ENCODE measurements at places on chromosomes 6 and 20.
A peak's percentile ranks its signal among the peaks of the same experiment; 100 is the strongest.

- H3K27ac ChIP-seq, result no peak overlapping the region
- peaks cover 7% of the 10 kb centered on the region for H3K4me1 ChIP-seq
- H3K27me3 ChIP-seq, result no peaks in the 10 kb centered on the region
- DNase-seq, result no peak
- no peaks in the 10 kb centered on the region for H3K36me3 ChIP-seq
Measured at GRCh38 chr20:49297605-49298530, 20.0 kb upstream of the ZNFX1 start.

GRCh38 chr6:82704045-82704444 is 340.4 kb downstream of the TPBG start:
- no peak overlapping the region for H3K4me3 ChIP-seq
- no peaks in the 10 kb centered on the region for H3K36me3 ChIP-seq
- H3K4me1 ChIP-seq, result no peaks in the 10 kb centered on the region
- no peaks in the 10 kb centered on the region for H3K27me3 ChIP-seq
- no peak overlapping the region for H3K27ac ChIP-seq

GRCh38 chr20:11219192-11219591 is 545.4 kb upstream of the JAG1 start:
- no peak overlapping the region for H3K4me3 ChIP-seq
- no peak overlapping the region for H3K27ac ChIP-seq
- no peaks in the 10 kb centered on the region for H3K27me3 ChIP-seq
- no peak for DNase-seq
- H3K36me3 ChIP-seq, result no peaks in the 10 kb centered on the region

DNA sequence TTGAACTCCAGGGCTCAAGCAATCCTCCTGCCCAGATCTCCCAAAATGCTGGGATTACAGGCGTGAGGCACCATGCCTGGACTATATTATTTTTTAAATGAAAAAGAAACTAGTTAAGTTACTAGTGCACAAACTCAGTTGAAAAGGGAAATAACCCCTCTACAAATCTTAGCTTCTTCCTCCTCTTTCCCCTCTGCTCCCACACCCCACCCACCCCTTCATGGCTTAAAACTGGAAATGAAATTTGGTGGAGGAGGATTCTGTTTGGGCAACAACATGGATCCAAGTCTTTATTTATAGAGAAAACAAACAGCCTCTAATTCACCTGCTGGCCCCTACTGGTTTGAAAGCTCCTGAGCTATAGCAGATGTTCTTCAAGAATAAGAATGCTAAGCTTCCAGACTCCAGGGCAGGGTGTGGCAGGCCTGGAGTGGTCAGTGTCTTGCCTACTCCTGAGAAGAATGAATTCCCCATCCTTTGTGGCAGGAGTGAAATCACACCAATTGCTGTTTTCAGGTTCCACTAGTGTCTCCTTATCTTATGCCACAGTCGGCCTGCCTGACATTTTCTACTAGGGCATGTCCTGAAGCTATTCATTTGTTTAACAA is 73.5 kb downstream of the ZFP64 start:
- H3K36me3 ChIP-seq, result no peaks in the 10 kb centered on the region
- no peaks in the 10 kb centered on the region for H3K27me3 ChIP-seq
- no peak overlapping the region for H3K4me3 ChIP-seq
- H3K27ac ChIP-seq, result no peak overlapping the region
- no peaks in the 10 kb centered on the region for H3K4me1 ChIP-seq

DNA sequence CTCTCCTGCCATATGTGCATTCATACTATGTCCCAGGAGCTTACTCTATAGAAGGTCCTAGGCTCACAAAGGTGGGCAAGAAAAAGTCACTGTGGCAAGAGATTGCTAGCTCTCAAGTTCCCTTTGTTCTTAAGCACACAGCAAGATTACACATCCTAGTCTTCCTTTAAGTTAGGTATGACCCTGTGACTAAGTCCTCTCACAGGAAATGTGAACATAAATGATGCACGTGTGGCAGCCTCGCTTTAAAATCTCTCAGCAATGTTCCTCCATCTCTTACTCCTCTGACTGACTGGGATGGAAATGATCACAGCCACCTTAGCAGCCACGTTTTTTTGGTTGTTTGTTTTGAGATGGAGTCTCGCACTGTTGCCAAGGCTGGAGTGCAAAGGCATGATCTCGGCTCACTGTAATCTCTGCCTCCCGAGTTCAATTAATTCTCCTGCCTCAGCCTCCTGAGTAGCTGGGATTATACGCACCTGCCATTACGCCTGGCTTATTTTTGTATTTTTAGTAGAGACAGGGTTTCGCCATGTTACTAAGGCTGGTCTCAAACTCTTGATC is 35.7 kb upstream of the HAO1 start:
- no peak overlapping the region for H3K27ac ChIP-seq
- no peaks in the 10 kb centered on the region for H3K36me3 ChIP-seq
- H3K4me1 ChIP-seq, result no peaks in the 10 kb centered on the region
- no peaks in the 10 kb centered on the region for H3K27me3 ChIP-seq
- DNase-seq, result no peak

DNA sequence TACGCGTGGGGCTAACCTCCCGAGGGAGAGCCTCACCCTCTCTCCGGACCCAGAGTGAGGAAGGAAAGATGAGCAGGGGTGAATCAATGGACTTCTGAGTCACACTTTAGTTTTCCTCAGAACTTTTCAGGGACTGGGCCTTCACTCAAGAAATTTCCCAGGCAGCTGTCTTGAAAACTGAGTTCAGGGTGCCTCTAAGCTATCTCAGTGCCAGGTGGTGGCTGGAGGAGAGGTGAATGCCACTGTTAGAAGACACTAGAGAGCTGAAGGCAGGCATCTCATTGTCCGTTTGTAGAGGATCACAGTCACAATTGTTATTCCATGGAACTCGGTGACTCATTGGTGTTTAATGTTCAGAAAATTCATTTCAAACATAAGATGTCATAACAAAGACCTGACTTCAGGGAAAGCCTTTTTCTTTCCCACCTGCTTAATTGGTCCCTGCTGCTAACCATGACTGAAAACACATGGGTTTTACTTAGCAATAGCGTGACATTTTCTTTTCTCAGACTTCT is 5.3 kb upstream of the SERPINB6 start:
- DNase-seq, result no peak
- H3K4me1 ChIP-seq, result peaks cover 7% of the 10 kb centered on the region
- H3K36me3 ChIP-seq, result no peaks in the 10 kb centered on the region
- H3K4me3 ChIP-seq, result no peak overlapping the region

GRCh38 chr6:111813677-111814310 is 59.5 kb downstream of the FYN start:
- peak overlapping the region; percentile 26 for H3K27ac ChIP-seq
- no peak for DNase-seq
- no peak overlapping the region for H3K4me3 ChIP-seq
- peaks cover 4% of the 10 kb centered on the region for H3K36me3 ChIP-seq

GRCh38 chr6:27078734-27079357 is 168.7 kb upstream of the PRSS16 start:
- peaks cover 7% of the 10 kb centered on the region for H3K27me3 ChIP-seq
- H3K4me1 ChIP-seq, result no peaks in the 10 kb centered on the region
- H3K27ac ChIP-seq, result no peak overlapping the region
- DNase-seq, result peak; percentile 57

GRCh38 chr6:168132531-168133167 is 53.6 kb upstream of the FRMD1 start:
- no peaks in the 10 kb centered on the region for H3K4me1 ChIP-seq
- no peak overlapping the region for H3K4me3 ChIP-seq
- H3K36me3 ChIP-seq, result no peaks in the 10 kb centered on the region
- H3K27ac ChIP-seq, result no peak overlapping the region
- no peak for DNase-seq

GRCh38 chr6:165721356-165721755 is 58.3 kb upstream of the PDE10A start:
- no peaks in the 10 kb centered on the region for H3K36me3 ChIP-seq
- no peak for DNase-seq
- H3K4me3 ChIP-seq, result no peak overlapping the region
- H3K27me3 ChIP-seq, result no peaks in the 10 kb centered on the region

GRCh38 chr6:57159127-57159526 is 13.0 kb upstream of the BAG2 start:
- no peaks in the 10 kb centered on the region for H3K4me1 ChIP-seq
- H3K4me3 ChIP-seq, result no peak overlapping the region
- no peaks in the 10 kb centered on the region for H3K27me3 ChIP-seq
- DNase-seq, result no peak
- H3K27ac ChIP-seq, result no peak overlapping the region
- peaks cover 7% of the 10 kb centered on the region for H3K36me3 ChIP-seq

DNA sequence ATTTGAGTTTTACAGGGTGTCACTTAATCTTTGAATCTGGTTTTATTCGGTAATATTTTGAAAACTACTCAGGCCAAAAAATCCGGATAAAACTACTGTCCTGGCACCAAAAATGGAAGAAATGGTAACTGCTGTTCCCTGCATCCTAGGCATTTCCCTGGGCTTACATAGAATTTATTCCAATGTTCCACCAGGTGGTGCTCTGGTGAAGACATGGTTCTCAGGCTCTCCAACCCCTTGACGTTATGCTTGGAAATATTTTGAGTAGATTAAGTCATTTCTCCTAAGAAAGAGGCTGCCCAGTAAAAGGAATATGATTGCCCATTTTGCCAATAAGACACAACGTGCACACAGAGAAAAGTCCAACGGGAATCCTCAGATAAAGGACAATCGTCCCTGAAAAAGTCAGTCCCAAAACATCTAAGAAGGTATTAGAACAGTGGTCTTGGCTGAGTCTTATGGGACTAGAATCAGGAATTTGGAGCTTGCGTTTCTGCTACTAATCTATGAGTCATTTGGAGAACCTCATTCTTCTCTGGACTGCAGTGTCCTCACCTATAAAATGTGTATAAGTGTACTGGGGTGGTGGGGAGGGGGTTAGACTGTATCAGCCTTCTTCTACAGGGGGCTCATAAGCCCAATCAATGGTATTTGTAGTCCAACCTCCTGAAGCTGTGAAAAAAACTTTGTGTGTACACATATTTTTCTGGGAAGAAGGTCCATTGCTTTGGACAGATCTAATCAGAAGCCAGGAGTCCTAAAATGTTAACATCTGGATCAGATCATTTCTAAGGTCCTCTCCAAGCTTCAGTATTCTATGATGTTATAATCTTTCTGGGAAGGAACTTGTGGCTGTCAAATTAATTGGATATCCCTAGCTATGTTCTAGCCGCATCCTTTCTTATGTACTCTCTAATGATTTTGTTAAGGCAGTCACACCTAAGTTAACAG is 131.0 kb upstream of the BMP2 start:
- no peak overlapping the region for H3K27ac ChIP-seq
- no peak overlapping the region for H3K4me3 ChIP-seq
- H3K36me3 ChIP-seq, result no peaks in the 10 kb centered on the region

DNA sequence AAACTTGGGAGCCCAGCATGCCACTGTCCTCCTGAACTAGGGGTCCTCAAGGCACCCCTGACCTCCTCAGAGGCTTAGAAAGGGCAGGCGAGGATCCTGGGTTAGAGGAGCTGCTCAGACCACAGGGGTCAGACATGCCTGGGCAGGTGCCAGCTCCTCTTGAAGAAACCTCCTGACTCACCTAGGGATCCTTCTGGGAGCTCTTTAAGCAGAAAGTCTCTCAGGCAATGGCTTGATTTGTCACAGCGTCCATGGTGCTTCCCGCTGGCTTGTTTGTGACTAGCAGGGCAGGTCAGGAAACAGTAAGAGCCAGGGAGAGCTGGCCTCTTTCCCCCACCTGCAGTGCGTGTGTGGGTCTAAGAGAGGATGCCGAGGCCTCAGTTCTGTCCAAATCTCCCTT is 174.5 kb upstream of the SNX9 start:
- no peak overlapping the region for H3K4me3 ChIP-seq
- no peaks in the 10 kb centered on the region for H3K36me3 ChIP-seq
- no peak for DNase-seq

DNA sequence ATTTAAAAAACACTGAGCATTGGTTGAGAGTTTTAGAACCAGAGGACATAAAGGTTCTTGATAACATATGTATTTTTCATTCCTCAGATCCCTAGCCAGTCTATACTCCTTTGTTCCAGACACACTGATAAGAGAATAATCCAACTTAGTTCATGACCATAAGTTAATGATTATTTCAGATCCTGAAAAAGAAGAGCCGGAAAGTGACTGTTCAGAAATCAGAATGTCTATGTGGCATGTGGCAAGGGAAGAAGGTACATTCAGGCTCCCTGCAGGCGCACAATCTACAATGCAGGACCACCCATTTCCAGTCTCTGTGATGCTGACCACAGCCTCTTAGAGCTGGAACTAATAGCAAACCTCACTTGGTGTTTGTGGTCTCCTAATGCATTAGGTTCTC is 666.7 kb upstream of the AGPAT4 start:
- H3K4me1 ChIP-seq, result no peaks in the 10 kb centered on the region
- no peaks in the 10 kb centered on the region for H3K36me3 ChIP-seq
- H3K27ac ChIP-seq, result no peak overlapping the region
- DNase-seq, result no peak
- no peaks in the 10 kb centered on the region for H3K27me3 ChIP-seq
- no peak overlapping the region for H3K4me3 ChIP-seq

DNA sequence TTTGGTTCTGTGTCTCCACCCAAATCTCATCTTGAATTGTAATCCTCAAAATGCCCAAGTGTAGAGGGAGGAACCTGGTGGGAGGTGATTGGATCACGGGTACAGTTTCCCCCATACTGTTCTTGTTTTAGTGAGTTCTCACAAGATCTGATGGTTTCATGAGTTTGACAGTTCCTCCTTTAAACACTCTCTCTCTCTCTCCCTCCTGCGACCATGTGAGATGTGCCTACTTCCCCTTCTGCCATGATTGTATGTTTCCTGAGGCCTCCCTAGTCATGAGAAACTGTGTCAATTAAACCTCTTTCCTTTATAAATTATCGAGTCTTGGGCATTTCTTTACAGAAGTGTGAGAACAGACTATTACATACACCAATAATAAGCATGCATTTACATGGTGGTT is 12.1 kb upstream of the EYS start:
- H3K4me1 ChIP-seq, result no peaks in the 10 kb centered on the region
- DNase-seq, result no peak
- H3K4me3 ChIP-seq, result no peak overlapping the region
- H3K27ac ChIP-seq, result no peak overlapping the region
- no peaks in the 10 kb centered on the region for H3K36me3 ChIP-seq
- H3K27me3 ChIP-seq, result no peaks in the 10 kb centered on the region

- DNase-seq, result no peak
- H3K27ac ChIP-seq, result no peak overlapping the region
- no peaks in the 10 kb centered on the region for H3K27me3 ChIP-seq
Measured at GRCh38 chr6:105210932-105211531, 31.2 kb upstream of the POPDC3 start.

DNA sequence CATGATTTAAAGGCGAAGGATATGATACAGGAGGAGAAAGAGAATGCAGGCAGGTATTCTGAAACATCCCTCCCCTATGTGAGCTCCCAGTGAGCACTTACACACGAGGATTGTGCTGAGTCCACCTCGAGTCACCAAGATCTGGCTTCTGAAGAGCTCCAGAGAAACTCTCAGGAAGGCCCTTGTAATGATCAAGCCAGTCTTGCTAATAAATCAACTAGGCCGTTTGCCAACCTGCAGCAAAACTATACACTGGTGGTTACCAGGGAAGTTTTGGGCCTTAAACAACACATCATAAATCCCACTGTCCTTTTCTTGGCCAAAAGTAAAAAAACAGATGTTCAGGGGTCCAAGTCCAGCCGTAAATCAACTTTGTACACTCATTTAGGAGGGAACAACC is 79.2 kb downstream of the STXBP5 start:
- no peaks in the 10 kb centered on the region for H3K27me3 ChIP-seq
- H3K36me3 ChIP-seq, result no peaks in the 10 kb centered on the region
- no peaks in the 10 kb centered on the region for H3K4me1 ChIP-seq

- H3K27me3 ChIP-seq, result no peaks in the 10 kb centered on the region
- H3K36me3 ChIP-seq, result no peaks in the 10 kb centered on the region
- no peak overlapping the region for H3K27ac ChIP-seq
- H3K4me1 ChIP-seq, result peaks cover 6% of the 10 kb centered on the region
- peak; percentile 58 for DNase-seq
Measured at GRCh38 chr20:32017711-32018251, 7.5 kb downstream of the CCM2L start.
